ENCODE measurements at places on chromosomes 2 and 18.

DNA sequence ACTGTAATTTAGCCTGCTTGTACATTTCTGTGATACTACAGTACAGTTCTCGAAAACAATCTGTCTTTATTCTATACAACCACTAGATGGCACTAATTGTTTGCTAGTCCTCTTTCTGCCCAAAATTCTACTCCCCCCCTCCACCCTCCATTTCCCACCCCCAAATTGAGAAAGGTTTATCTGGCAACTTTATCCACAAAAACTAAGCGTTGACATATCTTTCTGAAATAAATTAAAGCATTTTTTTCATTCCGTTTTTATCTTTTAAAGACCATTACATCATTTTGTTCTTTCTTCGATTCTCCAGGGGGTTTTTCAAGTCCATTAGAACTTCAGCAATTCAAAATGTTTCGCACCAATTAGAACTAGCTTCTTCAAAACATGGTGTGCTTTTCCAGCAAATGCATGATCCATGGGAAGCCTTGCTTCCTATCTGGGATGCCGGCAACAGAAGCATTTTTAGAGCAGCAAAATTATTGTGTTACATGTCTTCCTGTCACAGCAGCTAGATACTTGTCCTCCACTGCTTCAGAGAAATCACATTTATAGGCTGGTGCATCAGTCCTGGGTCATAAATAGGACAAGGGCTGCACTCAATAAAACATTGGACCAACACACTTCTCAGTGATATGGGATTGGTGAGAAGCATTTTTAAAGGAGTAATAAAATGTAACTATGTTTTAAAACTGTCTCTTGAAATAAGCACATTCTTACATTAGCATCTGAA lies 241.3 kb downstream of the PAX3 start:
- DNase-seq = no peak

- no peak for DNase-seq
Measured at GRCh38 chr2:238158018-238158508, 707 bp upstream of the ERFE start.

- no peak for DNase-seq
Measured at GRCh38 chr18:40489301-40489700, 1465.7 kb upstream of the PIK3C3 start.

DNA sequence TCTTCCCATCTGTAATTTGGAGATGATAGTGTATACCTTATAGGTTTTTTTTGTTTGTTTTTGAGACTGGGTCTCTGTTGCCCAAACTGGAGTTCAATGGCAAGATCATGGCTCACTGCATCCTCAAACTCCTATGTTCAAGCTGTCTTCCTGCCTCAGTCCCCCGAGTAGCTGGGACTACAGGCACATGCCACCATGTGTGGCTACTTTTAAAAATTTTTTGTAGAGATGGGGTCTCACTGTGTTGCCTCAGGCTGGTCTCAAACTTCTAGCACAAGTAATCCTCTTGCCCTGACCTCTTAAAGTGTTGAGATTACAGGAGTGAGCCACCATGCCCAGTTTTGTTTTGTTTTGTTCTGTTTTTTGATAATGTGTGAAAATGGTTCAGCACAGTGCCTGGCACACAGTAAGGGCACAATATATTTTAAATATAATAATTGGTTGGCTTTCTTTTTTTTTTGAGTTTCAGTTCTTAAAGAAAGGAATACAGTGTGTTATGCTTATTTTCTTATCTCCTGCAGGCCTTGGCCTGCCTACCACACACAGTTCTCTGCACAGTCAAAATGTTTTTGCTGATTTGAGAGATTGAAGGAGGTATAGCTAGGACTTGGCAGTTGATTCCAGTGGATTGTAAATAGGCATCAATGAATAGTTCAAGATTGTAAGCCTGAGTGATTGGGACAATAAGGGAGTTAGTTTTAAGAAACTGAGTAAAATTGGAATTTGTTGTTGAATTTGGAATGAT lies 6.1 kb downstream of the ACTR3 start:
- DNase-seq = no peak

DNA sequence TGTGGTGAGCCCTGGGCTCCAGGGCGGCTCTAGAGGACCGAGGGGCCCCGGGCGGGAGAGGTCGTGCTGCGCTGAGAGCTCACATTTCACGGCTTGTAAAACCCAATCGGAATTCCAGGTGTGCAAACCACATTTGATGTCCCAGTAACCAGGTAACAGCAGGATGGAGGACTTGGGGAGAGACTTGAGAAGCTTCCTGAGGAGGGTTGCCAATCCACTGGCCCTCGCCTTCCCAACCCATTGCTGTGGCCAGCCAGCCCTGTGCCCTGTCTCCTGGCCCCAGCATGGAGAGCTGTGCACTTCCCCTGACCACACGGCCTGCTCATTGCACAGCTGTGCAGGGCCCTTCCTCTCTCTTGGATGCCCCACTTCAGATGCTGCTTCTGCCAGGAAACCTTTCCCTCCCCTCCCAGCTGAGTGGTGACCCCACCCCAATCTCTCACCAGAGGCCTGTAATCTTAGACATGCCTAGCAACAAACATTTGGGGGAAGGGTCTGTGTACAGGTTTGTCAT lies 39.6 kb downstream of the ASB1 start:
- no peak for DNase-seq

DNA sequence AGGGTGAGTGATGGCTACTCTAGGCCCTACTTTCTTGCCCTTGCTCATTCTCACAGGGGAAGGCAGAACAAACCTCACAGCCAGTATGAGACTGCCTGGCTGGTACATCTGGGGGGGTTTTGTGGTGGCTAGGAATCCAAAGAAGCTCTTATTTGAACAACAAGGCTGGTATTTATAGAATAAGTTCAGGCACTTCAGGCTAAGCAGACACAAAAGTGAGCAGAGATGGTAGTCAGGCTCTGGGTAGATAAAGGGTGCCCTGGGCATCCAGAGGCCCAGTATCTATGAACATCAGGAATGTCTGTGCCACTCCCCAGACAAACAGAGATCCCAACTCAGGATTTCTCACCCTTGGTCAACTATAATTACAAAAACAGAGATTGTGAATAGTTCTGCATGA lies 57.2 kb upstream of the RTN4 start:
- no peak for DNase-seq

DNA sequence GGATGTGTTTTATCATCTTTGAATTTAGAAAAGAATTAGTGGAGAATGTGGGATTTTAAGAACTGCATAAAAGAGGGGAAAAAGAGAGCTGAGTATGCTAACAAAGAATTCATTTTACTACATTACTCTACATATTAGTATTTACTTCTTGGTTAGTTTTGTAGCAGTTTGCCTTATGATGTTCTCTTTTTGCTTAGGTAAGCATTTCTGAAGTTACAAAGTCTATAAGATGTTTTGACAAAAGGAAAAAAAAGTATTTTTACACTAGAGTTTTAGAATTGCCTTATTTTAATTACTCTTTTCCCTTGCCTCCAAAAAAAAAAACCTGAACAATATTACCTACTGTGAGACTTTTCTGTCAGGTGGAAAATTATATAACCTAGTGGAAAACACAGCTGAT lies 739.5 kb upstream of the SLC39A10 start:
- DNase-seq = no peak

DNA sequence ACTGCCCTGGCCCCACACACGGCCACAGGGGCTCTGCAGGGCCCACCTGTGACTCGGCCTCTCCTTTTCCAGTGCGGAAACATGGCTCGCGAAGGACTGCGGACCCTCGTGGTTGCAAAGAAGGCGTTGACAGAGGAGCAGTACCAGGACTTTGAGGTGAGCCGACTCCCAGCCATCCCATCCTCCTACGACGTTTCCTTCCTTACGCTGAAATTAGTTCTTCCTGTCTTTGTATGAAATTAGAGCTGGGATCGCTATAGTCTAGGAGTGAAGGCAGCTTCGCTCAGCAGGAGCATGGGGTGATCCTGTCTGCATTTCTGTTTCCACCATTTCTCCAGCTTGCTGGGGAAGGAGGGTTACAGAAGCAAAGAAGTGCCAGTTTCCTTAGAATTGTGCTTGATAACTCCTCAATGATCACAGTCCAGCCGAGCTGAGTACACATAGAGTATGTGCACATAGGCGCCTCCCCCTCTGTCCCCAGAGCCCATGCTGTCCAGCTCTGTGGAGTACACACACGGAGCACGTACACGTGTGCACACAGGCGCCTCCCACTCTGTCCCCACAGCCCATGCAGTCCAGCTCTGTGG lies 59.1 kb upstream of the NFATC1 start:
- DNase-seq = no peak

GRCh38 chr18:362311-363290 lies 94.8 kb upstream of the THOC1 start:
- DNase-seq = no peak

DNA sequence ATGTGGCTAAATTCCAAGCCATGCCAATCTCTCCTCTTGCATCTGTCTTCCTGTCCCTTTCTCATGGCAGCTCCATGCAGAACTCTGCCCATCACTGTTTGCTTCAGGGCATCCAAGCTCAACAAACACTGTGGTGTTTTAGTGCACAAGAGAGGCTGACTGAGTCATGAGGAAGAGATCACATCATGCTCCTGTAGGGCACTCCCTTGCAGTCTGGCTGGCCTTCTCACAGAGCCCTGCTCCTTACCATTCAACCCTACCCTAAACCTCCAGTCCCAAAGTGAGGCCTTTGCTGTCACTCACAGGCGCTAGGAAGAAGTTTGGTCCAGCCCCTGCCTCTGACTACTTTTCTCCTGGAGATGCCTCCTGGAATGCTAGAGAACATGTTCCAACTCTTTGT lies 194.0 kb downstream of the LRATD1 start:
- no peak for DNase-seq

- DNase-seq = peak; percentile 35
Measured at GRCh38 chr2:158967731-158968395, 577 bp upstream of the TANC1 start.

DNA sequence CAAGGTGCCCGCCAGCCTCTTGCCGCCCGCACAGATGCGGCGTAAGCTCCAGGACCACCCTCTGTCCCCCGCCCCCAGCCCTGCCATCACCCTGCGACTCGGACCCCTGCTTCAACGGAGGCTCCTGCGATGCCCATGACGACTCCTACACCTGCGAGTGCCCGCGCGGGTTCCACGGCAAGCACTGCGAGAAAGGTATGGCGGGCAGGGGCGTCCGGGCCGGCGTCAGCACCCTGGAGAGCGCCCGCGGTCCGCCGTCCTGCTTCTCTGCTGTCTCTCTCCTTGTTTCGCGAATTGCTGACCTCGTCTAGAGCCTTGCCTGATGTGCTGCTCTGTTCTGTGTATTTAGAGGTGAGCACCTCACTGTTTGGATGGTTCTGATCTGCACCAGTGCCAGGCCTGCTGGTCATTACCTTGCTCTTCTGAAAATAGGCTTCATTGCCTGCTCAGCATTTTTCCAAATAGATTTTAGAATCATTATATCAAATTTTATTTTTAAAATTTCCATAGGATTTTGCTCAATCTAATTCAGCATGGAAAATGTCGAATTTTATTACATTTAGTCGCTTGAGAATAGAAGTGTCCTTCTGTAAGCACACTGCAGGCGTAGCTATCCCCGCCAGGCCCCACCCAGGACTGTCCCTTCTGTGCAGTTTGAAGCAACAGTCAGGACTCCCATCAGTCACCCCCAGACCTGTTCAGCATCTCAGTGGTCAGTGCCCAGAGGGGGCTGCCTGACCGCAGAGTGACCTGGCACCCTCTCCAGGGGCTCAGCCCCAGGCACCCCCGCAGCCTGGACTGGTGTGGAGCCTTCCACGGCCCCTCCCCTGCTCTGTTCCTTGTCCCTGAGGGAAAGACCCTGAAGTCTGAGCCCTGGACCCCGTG lies 51.6 kb downstream of the SNED1 start:
- DNase-seq = peak; percentile 51

GRCh38 chr18:58788971-58789875 lies 75.5 kb upstream of the ZNF532 start:
- DNase-seq = no peak

- DNase-seq = no peak
Measured at GRCh38 chr2:237128026-237128703, 42.5 kb downstream of the COPS8 start.

DNA sequence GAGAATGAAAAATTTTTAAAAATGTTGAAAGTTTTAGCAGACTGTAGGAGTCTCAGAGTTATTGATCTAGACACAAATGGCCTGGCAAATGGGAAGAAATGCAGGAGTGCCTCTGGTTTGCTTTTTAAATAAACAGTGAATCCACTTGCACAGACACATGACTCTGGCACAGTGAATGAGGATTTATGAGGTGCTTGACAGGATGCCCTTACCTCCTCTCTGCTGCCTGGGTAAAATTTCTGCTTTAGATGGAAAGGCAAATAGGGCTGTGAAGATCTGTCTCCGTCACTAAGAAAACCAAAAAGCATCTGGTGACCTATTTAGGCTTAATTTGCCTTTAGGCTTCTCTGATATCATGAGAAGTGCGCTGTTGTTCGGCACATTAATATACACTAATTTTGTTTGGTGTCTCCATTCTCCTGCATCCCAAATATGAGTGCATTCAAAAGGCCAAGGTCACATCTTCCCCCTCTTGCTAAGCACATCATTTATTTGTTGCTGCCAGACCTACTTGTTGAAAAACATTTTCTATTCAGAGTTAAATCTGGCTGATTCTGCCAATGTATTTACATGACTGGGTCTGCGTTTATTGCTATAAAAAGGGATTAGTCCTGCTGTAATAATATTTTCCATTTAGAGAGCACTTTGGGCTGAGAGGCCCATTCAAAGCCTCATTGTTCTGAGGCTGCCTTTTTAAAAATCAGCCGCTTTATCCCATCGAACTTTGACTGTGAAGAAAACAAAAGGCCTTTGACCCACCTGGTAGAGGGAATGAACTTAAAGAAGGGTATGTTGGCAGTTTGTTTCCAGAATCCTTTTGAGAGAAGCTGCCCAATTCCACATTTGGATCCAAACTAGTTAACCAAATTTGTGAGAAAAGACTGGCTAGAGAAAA lies 94.9 kb downstream of the RNF152 start:
- no peak for DNase-seq

- DNase-seq = no peak
Measured at GRCh38 chr2:34388446-34388845, 789.3 kb upstream of the FAM98A start.

- DNase-seq = no peak
Measured at GRCh38 chr2:159882130-159882745, 84.2 kb upstream of the CD302 start.

GRCh38 chr2:109305490-109306167 lies 176.6 kb downstream of the SH3RF3 start:
- no peak for DNase-seq

- no peak for DNase-seq
Measured at GRCh38 chr2:96163768-96164429, 18.7 kb upstream of the DUSP2 start.

DNA sequence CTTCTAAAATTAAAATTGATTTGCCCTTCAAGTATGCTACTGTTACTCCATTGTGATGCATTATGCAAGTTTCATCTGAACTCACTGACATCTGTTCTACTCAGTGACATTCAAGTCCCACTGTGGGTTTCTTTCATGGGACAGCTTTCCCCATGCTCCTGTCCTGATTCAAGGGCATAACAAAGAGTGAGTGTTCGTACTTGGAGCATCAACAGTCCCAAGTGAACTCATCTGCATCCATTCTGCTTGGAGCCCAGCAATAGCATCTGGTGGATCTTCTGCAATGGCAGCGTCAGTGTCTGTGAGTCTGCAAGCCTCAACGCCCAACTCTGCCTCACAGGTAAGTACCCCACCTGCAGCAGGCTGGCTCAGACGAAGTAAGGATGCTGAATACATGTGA lies 27.5 kb downstream of the BUB1 start:
- DNase-seq = no peak

Measured in mesothelial cell of epicardium (in vitro differentiated cells).